ENCODE measurements at places on chromosomes 2 and 18.

DNA sequence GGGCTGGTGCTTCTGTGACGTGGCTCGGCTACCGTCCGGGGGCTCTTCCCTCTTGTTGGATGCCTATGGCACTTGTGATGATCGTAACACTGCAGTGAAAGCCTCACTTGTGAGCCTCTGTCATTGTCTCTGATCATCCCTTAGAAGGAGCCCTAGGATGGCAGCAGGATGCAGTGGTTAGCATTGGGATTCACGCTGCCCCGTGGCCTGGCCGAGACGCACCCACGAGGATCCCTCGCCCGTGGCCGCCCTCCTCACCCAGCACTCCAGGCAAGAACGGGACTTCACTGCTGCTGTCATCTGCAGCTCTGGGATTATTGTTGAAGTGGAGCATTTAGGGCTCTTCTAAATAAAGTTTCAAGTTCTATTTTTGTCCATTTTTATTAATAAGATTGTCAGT lies 46.8 kb upstream of the CTDP1 start:
- DNase-seq: peak; percentile 9

DNA sequence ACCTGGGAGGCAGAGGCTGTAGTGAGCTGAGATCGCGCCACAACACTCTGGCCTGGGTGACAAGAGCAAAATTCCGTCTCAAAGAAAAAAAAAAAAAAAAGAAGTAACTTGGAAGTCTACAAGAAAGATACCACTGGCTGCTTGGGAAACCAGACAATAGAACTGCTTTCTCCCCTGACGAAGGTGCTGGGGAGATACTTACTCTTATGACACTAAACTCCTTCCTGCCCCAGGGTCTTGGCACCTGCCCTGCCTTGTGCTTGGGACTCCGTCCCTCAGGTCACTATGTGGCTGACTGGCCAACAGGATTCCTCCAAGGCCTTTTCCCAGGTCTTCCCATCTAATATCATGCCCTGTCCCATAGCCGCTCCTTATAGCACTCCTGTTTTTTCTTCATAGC lies 30.7 kb downstream of the INPP5D start:
- no peak for DNase-seq

DNA sequence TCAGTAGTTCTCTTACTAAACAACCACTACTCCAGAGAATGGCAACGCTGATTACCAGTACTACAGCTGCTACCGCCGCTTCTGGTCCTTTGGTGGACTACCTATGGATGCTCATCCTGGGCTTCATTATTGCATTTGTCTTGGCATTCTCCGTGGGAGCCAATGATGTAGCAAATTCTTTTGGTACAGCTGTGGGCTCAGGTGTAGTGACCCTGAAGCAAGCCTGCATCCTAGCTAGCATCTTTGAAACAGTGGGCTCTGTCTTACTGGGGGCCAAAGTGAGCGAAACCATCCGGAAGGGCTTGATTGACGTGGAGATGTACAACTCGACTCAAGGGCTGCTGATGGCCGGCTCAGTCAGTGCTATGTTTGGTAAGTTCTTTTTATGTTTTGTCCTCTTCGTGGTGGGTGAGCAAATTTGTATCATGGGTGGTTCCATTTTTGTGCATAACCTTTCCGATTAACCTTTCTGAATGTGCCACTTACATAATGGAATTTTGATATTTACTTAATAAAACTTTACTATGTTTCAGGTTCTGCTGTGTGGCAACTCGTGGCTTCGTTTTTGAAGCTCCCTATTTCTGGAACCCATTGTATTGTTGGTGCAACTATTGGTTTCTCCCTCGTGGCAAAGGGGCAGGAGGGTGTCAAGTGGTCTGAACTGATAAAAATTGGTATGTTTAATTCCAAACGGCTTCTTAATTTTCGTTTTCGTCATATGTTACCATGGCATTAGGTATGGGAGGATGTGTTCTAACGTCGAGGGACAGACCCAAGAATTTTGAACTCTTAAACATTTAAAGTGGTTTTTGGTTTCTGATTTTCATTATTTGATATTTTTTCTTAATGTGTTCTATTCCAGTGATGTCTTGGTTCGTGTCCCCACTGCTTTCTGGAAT lies 1.3 kb downstream of the SLC20A1 start:
- DNase-seq: no peak

DNA sequence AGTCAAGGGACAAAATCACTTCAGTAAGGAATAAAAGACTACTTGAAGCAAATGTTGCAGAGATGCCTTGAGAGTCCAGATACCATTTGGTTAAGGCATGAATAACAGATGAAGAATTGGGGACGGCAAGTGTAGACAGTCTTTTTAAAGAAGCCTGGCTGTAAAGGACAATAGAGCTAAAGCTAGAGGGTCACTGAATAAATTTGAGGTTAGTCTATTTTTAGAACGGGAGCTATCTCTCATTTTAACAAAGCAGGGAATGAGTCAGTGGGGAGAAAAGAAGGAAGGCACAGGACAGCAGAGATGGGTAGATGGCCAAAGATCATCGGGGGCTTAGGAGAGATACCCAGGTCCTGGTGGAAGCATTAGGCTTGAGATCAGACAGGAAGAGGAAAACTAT lies 30.6 kb upstream of the CHN1 start:
- no peak for DNase-seq

- no peak for DNase-seq
Measured at GRCh38 chr2:36068086-36068485, 287.5 kb upstream of the CRIM1 start.

- DNase-seq: no peak
Measured at GRCh38 chr18:25399554-25399953, 47.6 kb upstream of the ZNF521 start.

DNA sequence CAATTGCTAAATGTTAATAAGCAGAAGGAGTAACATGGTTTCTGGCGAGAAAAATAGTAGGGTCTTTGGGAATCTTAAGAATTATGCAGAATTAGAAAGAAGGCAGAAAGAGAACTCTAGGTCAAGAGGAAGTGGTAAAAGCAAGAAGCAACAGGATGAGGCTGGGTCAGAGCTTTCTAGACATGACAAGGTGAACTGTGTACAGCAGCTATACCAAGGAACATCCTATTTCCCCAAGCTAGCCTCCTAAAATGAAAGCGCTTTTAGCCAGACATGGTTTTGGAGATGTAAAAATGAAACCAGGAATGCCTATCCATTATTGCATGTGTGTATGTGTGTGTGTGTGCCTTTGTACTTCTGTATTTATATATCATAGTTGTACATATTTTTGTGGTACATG lies 42.3 kb upstream of the STAT1 start:
- no peak for DNase-seq

DNA sequence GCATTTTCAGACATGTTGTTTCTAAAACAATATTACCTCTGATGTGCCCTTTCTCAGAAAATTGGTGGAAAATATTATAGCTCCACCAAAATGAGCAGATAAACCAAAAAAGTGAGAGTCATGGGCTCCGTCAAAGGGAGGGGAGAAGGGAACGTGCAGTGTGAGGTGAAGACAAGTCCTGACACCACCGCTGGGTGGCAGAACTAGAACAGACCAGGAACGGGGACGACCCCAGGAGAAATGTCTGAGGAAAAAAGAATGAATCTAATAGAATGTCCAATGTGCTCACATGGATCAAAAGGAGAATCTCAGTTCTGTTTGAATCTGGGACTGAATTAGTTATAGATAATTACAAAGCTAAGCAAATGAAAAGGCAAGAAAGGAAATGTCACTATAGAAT lies 22.6 kb upstream of the BCL2 start:
- peak; percentile 46 for DNase-seq

- DNase-seq: peak; percentile 22
Measured at GRCh38 chr2:9952856-9953503, 1.5 kb downstream of the GRHL1 start.

DNA sequence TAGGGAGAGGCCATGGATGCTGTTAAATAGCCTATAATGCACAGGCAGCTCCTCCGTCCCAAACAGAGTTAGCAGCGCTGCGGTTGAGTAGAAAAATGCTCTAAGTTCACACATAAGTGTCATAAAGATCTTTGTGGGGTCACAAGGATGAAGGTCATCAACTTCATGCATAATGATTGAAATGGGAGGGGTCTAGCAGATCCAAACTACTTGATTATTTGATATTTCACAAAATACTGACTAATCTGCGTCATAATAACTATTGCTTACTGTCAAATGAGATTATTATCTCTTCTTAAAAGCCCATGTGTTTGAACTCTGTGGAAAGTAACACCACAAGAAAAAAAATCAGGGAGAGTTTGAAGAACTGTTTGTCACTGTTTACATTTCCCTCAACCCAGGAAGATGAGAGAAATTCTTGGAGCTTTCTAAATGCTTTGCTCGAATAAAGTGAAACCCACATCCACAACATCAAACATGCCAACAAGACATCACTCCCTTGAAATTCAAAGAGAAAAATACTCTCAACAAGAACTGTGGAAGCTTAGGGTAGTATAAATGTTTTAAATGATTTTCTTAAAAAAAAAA lies 50.5 kb upstream of the CREB1 start:
- DNase-seq: no peak

DNA sequence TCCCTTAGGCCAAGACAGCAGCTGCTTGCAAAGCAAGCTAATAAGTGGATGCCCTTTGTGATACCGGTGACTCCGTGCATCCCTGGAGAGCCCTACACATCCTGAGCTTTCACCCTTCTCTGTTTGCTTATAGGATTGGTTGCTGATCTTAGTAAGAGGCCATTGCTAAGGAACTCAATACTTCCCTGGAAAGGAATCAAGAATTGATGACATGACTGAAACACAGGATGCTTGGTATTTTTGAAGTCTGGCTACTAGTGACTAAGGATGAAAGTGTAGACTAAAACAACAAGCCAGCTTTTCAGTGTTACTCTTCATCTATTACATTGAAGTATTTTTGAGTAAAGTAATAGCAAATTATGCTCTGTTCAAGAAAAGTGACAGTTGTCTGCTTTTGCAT lies 123.0 kb upstream of the SERPINE2 start:
- DNase-seq: no peak

GRCh38 chr2:71426721-71427120 lies 26.6 kb upstream of the DYSF start:
- no peak for DNase-seq

- DNase-seq: no peak
Measured at GRCh38 chr2:120245520-120246332, 6.9 kb upstream of the RALB start.

- DNase-seq: no peak
Measured at GRCh38 chr2:21819454-21819853, 695.7 kb downstream of the TDRD15 start.

DNA sequence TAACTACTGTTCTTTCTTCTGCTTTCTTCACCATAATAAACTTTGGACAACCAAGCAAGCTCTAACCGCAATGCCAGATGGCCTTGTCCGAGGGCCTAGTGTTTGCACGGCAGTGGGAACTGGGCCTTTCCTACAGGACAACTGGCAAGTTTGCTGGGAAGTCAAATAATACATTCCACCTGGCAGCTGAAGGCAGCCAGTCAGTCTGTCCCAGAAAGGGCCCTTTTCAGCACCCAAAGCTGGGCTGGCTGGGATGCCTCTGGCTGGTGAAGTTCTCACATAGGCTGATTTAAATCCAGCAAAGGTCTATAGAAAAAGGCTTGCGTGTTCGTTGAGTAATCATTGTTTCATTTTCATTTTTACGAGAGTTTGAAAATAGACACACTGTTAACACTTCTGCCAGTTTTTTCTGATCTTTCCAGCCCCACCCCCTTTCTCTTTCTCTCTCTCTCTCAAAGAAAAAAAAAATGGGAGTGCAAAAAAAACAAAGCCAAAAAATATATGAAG lies 110.0 kb upstream of the EPAS1 start:
- no peak for DNase-seq

DNA sequence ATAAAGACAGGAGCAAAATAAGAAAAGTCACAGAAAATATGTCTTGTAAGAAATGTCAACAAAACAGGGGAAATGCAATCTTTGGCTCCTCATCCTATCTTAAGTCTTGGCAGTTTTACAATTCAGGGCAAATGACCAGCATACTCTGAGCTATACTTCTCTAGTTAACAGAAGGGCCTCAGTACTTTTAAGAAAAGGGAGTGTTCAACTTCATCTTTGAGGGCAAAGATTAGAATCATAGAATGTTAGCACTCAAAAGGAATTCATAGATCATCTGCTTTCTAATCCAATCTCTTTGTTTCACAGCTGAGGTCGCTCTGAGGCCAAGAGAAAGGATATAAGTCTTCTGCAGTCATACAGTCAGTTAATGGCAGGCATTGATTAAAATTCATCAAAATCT lies 174.0 kb upstream of the NT5C1B start:
- DNase-seq: no peak

DNA sequence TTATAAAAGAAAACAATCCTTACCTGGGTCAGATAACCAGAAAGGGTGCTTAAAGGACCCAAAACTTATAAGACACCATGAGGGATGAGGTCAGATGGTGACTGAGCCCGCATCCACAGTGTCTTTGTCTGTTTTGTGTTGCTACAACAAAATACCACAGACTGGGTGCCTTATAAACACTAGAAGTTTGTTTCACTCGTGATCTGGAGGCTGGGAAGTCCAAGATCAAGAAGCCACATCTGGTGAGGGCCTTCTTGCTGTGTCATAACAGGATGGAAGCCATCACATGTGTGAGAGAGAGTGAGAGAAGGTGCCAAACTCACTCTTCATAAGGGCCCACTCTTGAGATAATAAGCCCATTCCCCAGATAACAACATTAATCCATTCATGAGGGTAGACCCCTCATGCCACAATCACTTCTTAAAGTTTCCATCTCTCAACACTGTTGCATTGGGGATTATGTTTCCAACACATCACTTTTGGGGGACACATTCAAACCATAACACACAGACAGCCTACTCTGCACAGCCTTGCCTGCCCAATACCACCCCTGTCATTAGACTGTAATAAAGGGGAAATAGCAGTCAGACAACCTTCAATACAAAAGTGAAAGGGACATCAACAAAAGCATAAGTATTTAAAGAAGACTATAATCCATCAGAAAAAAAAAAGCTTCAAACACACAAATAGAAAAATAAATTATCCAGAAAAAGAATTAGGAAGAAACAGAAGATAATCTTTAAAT lies 249.8 kb downstream of the ANAPC1 start:
- DNase-seq: no peak

- DNase-seq: no peak
Measured at GRCh38 chr2:111201214-111201613, 80.5 kb downstream of the BCL2L11 start.

DNA sequence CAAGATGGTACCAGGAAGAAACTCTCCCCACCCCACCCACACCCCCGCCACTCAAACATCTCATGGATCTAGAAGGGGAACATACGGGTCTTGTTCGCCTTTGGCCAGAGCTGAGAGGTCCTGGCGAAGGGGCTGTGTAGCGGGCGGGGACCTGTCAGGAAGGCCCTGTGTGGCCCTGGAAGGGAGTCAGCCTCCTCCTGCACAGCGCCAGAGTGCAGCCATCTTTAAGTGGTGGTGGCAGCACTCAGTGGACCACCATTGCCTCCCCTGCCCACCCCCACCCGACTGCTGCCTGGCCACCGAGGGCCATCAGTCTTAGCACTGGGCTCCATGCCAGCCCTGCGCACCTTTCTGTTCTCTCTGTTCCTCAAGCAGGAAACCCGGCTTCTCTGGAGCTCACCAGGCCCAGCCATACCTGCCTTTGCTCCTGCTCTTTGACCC lies 11.6 kb upstream of the FAHD2A start:
- no peak for DNase-seq

DNA sequence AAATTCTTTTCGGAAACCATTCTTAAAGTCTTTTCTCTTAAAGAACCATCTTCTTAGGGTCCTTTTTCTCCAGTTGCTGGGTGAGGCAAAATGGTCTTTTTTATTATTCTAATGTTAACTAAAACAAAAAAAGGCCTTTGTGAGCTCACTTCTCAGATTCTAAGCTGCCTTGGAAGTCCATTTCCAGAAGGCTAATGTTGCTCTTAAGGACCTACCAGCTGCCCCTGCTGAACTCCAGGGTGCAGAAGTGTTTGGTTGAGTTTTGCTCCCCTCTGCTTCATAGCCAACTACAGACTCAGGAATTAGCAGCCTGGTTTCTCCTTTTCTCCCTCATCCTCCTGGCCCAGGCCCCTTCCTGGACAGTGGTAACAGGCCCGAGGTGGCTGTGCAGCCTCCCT lies 23.4 kb downstream of the APCDD1 start:
- no peak for DNase-seq
